ENCODE measurements at places on chromosomes 2 and 18. TPM values are rescaled to one million over a fixed set of nuclear protein-coding genes. Genes with fewer than 3 reads are reported as not detected.

The NCKAP5 gene
- total RNA-seq: not detected

GRCh38 chr2:20582600-20583221 lies 68.2 kb downstream of the HS1BP3 start:
- H3K36me3 ChIP-seq: peaks cover 7% of the 10 kb centered on the region
- no peak overlapping the region for H3K4me3 ChIP-seq
- H3K27me3 ChIP-seq: no peaks in the 10 kb centered on the region
- no peak for DNase-seq
- no peak overlapping the region for H3K27ac ChIP-seq

The NYAP2 gene
- total RNA-seq: not detected

GRCh38 chr2:134818321-134818720 lies 20.1 kb upstream of the ACMSD start:
- no peaks in the 10 kb centered on the region for H3K36me3 ChIP-seq
- no peak overlapping the region for H3K4me3 ChIP-seq
- no peak overlapping the region for H3K27ac ChIP-seq
- H3K4me1 ChIP-seq: no peaks in the 10 kb centered on the region

DNA sequence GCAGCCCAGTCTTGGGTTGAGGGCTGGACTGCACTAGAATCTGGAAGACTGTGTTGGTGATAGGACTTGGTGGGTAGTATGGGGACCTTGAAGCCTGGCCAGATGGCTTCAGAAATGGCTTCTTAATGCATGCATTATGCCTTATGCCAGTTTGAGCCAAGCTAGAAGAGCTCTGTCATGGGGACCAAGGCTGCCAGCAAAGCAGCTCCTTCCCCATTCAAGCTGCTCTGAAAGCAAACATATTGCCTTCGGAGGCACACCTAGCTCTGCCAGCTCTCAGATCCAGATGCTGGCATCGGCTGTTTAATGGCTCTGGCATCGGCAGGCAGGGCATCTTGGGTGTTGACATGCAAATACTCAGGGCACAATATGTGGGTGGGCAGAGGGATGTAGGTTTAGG lies 59.0 kb upstream of the IGFBP5 start:
- peaks cover 41% of the 10 kb centered on the region for H3K27me3 ChIP-seq
- H3K4me1 ChIP-seq: peaks cover 1% of the 10 kb centered on the region
- no peak overlapping the region for H3K4me3 ChIP-seq
- DNase-seq: no peak
- H3K27ac ChIP-seq: no peak overlapping the region
- H3K36me3 ChIP-seq: no peaks in the 10 kb centered on the region

DNA sequence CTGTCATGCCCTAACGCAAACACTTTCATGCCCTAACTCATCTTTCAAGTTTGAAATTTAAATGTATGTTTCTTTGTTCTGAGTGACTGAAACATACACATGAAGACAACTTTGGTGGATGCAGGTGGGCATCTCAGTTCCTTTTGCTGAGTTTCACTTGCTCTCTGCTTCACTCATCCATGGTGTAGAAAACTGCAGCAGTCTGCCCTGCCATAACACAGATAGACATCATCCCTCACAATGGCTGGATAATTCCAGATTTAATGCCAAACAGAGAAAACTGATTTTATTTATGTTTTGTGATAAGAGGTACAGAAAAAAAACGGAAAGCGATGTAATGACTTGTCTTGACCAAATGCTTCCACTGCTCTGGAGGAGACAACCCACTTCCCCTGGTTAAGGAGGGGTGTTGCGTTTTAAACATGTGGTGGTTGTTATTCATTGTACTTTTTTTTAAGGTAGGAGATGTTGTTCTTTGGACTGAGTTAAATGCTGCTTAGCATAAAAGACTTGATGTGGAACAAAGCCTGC lies 70.4 kb downstream of the RHBDD1 start:
- H3K27me3 ChIP-seq: no peaks in the 10 kb centered on the region
- H3K36me3 ChIP-seq: peaks cover 13% of the 10 kb centered on the region
- H3K27ac ChIP-seq: peak overlapping the region; percentile 68

- H3K4me3 ChIP-seq: no peak overlapping the region
- H3K27ac ChIP-seq: no peak overlapping the region
- H3K27me3 ChIP-seq: no peaks in the 10 kb centered on the region
- no peaks in the 10 kb centered on the region for H3K4me1 ChIP-seq
Measured at GRCh38 chr2:182291296-182291695, 135.5 kb downstream of the PDE1A start.

DNA sequence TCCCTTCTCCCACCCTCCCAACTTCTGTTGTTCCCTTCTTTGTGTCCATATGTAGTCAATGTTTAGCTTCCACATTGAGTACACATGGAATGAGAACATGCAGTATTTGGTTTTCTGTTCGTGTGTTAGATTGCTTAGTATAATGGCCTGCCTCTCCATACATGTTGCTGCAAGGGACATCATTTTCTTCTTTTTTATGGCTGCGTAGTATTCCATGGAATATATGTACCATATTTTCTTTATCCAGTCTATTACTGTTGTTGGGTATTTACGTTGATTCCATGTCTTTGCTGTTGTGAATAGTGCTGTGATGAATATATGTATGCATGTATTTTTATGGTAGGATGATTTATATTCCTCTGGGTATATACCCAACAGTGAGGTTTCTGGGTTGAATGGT lies 42.0 kb downstream of the NUP35 start:
- no peak overlapping the region for H3K4me3 ChIP-seq
- H3K36me3 ChIP-seq: peaks cover 63% of the 10 kb centered on the region
- H3K4me1 ChIP-seq: peaks cover 6% of the 10 kb centered on the region
- H3K27ac ChIP-seq: no peak overlapping the region
